ENCODE measurements at places on chromosomes 4 and X. TPM values are rescaled to one million over a fixed set of nuclear protein-coding genes. Genes with fewer than 3 reads are reported as not detected.

FRMD7 gene
- polyA plus RNA-seq, result not detected

SASH3 gene
- polyA plus RNA-seq, result 0.61 TPM

FAM9B gene
- polyA plus RNA-seq, result not detected

SPANXA2 gene
- not detected for polyA plus RNA-seq

GPR78 gene
- not detected for polyA plus RNA-seq

XKRX gene
- 0.10 TPM for polyA plus RNA-seq

MAGEB1 gene
- not detected for polyA plus RNA-seq

VCX3B gene
- polyA plus RNA-seq, result not detected

CABS1 gene
- polyA plus RNA-seq, result not detected

TDO2 gene
- polyA plus RNA-seq, result not detected

TMEM187 gene
- polyA plus RNA-seq, result 3.2 TPM

SYN1 gene
- polyA plus RNA-seq, result 11.3 TPM

SCLT1 gene
- 3.9 TPM for polyA plus RNA-seq

MAGEB10 gene
- polyA plus RNA-seq, result not detected

GAGE13 gene
- polyA plus RNA-seq, result not detected

SPIN2A gene
- polyA plus RNA-seq, result 0.08 TPM
